ENCODE measurements at places on chromosomes 5 and 9. TPM values are rescaled to one million over a fixed set of nuclear protein-coding genes. Genes with fewer than 3 reads are reported as not detected.

The CTSV gene
- total RNA-seq = 12.4 TPM

The UNC5A gene
- 0.12 TPM for total RNA-seq

The PMPCA gene
- 77.4 TPM for total RNA-seq

The GHR gene
- total RNA-seq = not detected

The CEMIP2 gene
- 71.7 TPM for total RNA-seq

The TPRN gene
- 10.4 TPM for total RNA-seq

The CARTPT gene
- not detected for total RNA-seq

The LCN10 gene
- total RNA-seq = not detected

The PCDHB15 gene
- 0.06 TPM for total RNA-seq

The IFNA13 gene
- not detected for total RNA-seq

The PHF2 gene
- 18.3 TPM for total RNA-seq

The AGGF1 gene
- total RNA-seq = 14.3 TPM

The EXOSC3 gene
- 66.7 TPM for total RNA-seq

The INSL6 gene
- not detected for total RNA-seq

The PKD2L2 gene
- not detected for total RNA-seq

The SLC27A6 gene
- not detected for total RNA-seq

The FAM221B gene
- total RNA-seq = not detected

The UGT3A1 gene
- total RNA-seq = not detected

The MYMK gene
- not detected for total RNA-seq

The N4BP3 gene
- 1.5 TPM for total RNA-seq

The CEP78 gene
- 15.9 TPM for total RNA-seq
